ENCODE measurements at places on chromosomes 12 and 14.

- no peak for DNase-seq
Measured at GRCh38 chr12:108511633-108512540, 3.2 kb upstream of the FICD start.

- no peak for DNase-seq
Measured at GRCh38 chr14:97924922-97925613, 1127.9 kb downstream of the VRK1 start.

- no peak for DNase-seq
Measured at GRCh38 chr14:77284066-77284465, 13.1 kb upstream of the NGB start.

DNA sequence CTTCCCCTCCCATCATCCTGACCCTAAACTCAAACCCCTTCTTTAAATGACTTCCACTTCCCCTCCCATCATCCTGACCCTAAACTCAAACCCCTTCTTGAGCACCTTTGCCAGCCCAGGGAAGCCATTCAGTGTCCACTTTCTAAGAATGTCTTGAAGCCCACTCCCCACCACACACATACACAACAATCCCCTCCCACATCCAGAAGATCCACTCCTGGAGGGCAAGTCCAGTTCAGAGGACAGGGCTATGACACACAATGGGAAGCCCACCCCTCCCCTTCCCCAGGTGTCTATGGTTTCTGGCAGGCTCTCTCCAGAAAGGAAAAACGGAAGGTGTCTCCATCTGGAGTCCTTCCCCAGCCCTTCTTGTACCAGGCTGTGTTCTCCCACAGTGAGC, 117.1 kb downstream of the KCNA5 start:
- no peak for DNase-seq

GRCh38 chr12:93571925-93572711, at the start of gene SOCS2:
Gene SOCS2, plus strand, starts transcription at chr12:93572675. Its CDS starts 223 bp downstream, at chr12:93572898.
- no peak for DNase-seq

DNA sequence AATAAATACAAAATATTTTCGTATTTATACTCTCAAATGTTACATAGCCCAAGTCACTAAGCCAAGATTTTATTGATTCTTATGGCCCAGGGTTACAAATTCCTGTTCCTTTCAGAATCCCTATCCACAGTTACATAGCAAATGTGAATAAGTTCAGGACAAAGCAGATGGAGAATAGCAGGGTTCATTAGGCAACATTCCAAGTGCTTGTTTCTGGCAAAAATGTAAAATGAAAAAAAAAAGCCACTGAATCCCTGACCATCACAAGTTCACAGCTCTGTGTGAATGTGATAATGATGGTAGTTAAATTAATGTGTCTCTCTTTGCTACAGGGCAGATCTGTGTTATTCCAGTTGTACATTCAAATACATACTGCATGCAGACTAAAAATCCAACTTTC, 74.6 kb downstream of the KCNC2 start:
- DNase-seq = no peak

DNA sequence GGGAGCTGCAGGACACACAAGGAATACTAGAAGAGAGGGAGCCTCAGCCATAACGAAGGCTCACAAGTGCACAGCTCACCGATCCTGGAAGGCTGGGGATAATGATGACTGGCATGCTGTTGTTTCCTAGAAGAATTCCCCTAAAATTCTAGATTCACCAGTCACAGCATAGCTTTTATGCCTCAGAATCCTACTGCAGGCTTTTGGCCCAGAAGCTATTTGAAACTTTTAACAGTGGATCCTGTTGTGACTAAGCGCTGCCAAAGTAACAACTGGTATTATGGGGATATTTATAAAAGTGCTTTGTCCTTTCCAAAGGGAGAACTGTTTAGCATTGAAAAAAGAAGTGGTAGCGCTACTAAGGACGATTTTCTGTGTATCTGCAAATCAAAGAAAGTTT, 214.1 kb upstream of the PELI2 start:
- DNase-seq = no peak

- DNase-seq = no peak
Measured at GRCh38 chr12:124169577-124170284, 125.2 kb upstream of the RFLNA start.

- DNase-seq = peak; percentile 21
Measured at GRCh38 chr14:32254952-32255679, 52.0 kb upstream of the RNU6-8 start.

GRCh38 chr12:47359310-47360092, 279.7 kb upstream of the AMIGO2 start:
- DNase-seq = no peak

DNA sequence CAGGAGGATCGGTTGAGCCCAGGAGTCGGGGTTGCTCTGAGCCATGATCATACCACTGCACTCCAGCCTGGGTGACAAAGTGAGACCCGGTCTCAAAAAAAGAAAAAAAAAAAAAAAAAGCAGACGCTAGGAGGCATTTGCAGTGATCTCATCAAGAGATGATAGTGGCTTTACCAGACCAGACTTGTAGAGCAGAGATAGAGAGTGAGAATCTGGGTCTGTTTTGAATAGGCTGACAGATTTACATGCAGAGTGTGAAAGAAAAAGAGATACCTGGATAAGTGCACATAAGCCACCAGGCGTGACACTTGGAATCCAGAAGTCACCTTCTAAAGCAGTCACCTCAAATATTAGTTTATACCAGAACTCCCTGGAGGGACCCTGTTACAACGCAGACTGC, 21.1 kb upstream of the FLRT2 start:
- DNase-seq = no peak

DNA sequence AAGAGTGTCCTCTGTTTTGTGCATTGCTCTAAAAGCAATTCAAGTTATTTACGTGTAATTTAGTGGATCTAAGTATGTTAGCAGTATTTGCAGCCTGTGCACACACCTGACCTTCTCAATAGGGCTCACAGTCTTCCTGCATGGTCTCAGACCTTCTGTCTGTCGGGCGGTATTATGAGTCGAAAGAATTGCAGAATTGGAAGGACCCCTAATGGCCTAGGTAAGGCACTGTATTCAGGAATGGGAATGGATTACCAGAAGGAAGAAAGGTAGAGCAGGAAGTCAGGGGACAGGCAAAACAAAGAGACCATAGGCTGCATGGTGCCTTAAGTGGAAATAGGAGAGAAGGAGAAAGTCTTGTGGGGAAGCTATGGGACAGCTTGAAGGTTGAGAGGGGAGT, 341.6 kb downstream of the VRK1 start:
- DNase-seq = no peak

- no peak for DNase-seq
Measured at GRCh38 chr14:28778138-28779117, 11.8 kb downstream of the FOXG1 start.

- no peak for DNase-seq
Measured at GRCh38 chr12:70880744-70881143, 39.8 kb downstream of the PTPRR start.

GRCh38 chr12:6430124-6430989, 14.4 kb upstream of the CD27 start:
- no peak for DNase-seq

- no peak for DNase-seq
Measured at GRCh38 chr12:21992823-21993222, 51.6 kb upstream of the ABCC9 start.

GRCh38 chr14:23694949-23695663, 58.9 kb downstream of the DHRS2 start:
- no peak for DNase-seq

- peak; percentile 25 for DNase-seq
Measured at GRCh38 chr14:58280954-58281787, 17.2 kb upstream of the ARID4A start.
